ENCODE measurements at places on chromosomes 7 and 10.

- no peak for DNase-seq
Observed at GRCh38 chr7:157152391-157152937, 13.7 kb downstream of the UBE3C start.

DNA sequence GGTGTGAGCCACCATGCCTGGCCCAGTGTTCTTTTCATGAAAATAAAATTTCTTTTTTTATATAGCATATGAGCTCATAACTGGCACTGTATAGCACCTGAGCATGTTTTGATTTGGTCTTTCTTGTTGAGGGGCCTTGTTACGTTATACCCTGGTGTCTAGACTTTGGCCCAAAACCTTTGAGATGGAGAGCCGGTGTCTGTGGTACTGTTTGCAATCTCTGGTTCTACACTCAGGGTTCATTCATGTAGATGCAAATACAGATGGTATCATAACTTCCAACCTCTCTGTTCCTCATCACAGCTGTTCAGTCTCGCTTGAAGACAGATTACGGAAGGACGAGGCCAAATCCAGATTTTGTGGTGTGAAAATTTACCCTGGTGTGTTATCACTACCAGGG lies at the start of gene TAS2R5:
TSS of gene TAS2R5 (plus strand) at position 301 of the 400 bp plus-strand sequence. CDS start 145 bp downstream, outside the sequence.
- no peak for DNase-seq

DNA sequence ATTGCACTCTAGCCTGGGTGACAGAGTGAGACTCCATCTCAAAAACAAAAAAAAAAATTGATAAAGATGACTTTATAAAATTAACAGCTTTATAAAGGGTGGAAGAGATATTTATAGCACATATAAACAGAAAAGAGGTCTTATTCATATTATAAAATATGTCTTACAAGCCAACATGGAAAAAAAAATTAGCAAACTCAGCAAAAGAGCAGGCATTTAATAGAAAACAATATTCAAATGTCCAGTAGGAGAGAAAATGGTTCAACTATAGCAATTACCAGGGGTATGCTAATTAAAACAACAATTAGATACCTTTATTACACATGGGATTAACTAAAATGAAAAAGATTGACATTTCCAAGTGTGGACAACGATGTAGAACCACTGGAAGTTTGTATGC lies 929.1 kb downstream of the REEP3 start:
- DNase-seq = no peak

GRCh38 chr10:27743877-27744801 lies 1.5 kb downstream of the MKX start:
- no peak for DNase-seq

GRCh38 chr7:51090411-51090810 lies 226.2 kb downstream of the COBL start:
- DNase-seq = no peak

DNA sequence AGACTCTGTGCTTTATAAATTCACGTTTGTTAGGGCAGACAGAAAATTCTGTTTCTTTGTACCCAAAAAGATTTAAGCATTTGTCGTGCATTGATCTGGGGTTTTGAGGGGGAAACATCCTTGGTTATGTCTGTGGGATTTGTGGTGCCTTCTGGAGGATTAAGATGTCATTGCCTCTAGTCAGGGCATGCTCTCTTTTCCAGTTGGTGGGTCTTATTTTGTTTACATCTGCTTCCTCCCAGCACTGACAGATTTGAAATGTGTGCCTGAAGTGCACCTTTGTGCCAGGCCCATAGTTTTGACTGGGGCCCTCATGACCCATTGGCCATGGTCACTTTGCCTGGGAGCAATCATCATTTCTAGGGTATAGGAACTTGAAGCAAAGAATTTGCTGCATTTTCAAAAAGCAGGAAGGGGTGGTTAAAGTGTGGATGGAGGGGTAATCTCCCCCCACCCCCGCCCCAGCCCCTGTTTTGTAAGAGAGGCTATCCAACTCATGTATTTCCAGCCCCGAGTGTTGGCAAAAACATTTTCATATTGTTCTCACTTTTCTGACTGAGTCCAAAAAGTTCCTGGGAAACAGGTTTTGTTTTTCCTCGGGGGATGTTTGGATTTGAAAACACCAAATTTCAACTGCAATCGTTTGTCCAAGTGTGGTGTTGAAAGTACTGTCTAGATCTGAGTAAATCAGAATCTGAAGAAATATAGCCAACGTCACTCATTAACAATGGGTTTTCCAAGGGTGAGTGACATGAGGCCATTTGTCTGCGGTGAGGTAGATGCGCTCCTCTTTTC lies 388.2 kb upstream of the GALNT17 start:
- no peak for DNase-seq

- DNase-seq = no peak
Observed at GRCh38 chr10:28971764-28972163, 294.4 kb downstream of the BAMBI start.

DNA sequence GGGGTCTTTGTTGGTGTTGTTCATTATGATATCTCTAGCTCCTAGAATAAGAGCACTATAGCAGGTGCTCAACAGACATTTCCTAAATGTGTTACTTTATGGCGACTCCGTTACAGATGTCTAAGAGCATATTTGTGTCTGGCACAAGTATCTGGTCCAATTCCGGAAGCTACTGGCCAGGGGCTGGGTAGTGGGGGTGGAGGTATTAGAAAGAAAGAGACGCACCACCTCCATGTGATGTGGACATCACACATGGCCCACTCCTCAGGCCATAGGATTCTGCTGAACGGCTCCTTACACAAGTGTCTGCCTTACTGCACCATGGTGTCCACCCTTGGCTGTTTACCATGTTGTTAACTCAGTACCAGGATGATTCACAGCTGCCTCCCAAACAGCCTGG lies 296.8 kb upstream of the MKI67 start:
- DNase-seq = no peak

DNA sequence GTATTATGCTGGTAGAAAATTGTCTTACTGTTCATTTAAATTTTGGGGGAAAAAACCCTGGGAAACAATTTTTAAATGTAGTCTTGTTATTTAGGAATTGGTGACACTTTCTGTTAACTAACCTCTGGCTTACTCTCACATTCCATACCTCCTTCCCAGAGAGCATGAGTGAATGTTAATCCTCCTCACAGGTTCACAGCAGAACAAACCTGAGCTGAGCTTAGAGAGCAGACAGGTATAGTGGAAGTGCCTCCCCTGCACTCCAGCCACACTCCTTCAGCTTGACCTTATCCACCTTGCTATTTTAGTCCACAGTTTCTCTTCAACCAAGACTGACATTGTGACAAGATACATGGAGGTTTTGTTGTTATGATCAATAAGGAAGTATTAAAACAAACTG lies 235.9 kb downstream of the FOXP2 start:
- no peak for DNase-seq

- DNase-seq = no peak
Observed at GRCh38 chr7:50397320-50397970, 52.7 kb downstream of the FIGNL1 start.

GRCh38 chr10:97401455-97401919 lies 347 bp upstream of the RRP12 start:
- no peak for DNase-seq

- no peak for DNase-seq
Observed at GRCh38 chr10:43970018-43970698, 321.5 kb upstream of the ZNF32 start.

GRCh38 chr7:732094-732541 lies 5.0 kb upstream of the PRKAR1B start:
- DNase-seq = no peak

GRCh38 chr7:21966271-21966670 lies 20.6 kb upstream of the CDCA7L start:
- DNase-seq = no peak

- no peak for DNase-seq
Observed at GRCh38 chr10:661597-662222, 27.8 kb downstream of the DIP2C start.

DNA sequence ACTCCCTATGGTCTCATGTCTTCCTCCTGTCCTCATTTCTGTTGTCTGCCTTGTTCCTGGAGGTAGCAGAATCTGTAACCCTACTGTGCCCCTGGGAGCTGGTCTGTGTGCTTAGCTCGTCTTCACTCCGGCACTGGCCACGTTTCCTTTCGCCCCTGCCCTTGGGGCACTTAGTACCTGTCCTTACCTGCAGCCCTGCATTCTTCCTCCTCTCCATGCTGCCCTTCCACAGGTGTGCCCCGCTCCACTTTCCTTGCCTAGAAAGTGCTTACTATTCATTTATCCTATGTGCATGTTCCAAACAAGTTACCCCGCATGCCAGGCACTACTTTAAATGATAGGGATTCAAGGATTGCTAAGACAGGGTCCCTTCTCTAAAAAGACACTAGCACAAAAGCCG lies 199.9 kb upstream of the ZMIZ1 start:
- DNase-seq = no peak

DNA sequence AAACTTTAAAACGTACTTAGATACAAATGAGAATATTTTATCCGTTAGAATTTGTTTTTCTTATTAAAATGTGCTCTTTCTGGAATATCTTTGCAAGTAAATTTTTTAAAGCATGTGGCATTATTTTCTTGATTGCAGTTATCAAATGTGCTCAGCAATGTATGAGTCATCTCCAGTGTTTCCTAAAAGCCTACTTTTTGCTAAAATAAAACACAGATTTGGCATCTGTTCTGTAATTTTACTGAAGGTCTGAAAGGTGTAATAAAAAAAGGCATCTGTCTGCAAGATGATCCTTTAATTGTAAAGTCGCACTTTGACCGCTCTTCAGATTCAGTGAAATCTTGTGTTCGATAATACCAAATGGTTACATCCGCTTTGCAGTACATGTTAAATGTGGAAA lies 3.4 kb downstream of the GNAT3 start:
- no peak for DNase-seq

DNA sequence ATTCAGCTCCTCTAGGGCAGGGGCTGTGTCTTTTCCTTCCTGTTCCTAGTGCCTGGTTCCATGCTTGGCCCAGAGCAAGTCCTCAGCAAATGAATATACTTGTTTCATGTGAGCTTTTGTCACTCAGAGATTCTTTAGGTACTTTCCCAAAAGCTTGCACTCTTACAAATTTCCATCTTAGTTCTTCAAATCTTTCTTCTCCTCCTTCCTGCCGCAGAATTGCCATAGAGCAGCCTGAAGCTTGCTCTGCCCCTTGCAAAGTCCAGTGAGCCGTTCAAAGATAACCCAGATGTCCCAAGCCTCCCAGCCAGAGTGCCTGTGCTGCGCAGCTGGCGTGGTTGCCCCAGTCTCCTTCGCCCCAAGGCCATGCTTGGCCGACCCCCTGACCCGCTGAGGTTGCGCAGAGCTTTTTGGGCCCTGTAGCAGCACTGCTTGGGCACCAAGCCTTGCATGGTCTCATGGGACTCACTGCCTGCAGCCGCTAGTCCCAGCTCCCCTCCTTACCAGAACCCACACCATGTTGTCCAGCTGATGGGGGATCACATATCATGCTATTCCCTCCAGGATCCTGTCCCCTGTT lies 20.7 kb downstream of the CHST3 start:
- no peak for DNase-seq

DNA sequence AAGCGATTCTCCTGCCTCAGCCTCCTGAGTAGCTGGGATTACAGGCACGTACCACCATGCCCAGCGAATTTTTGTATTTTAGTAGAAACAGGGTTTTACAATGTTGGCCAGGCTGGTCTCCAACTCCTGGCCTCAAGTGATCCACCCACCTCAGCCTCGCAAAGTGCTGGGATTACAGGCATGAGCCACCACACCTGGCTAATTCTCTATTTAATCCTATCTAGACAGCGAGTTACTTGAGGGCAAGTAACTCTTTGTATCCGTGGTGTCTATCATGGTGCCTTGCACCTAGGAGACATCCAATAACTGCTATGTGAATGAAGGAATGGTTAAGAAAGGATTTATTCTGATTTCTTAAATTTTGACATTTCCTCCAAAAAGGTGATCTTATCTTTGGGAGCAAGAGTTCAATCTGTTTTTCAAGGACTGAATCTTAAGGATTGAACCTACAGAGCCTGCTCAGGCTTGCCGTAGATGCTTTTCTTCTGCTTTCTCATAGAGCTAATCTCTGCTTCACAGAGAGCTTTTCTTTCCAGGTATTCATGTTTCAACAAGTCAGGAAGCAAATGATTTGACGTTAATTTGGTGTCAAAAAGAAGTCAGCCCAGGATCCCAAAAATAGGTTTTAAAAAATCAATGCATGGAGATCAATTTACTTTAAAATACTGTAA lies 101.6 kb downstream of the CUL2 start:
- DNase-seq = no peak

DNA sequence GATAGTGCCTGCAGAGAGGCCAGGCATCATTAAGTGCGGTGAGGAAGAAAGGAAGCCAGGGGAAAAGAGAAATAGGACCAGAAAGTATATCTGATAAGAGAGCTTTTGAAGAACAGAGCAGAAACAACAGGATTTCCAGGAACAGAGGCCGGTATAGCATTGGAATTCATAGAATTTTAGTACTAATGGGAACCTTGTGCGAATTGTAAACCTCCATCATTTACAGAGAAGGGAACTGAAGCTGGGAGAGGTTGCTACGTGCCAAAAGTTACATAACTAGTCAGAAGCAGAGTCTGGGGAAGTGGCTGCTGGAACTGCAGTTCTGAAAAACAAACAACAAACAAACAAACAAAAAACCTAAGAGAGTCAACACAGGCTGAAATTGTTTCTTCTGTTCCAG lies 5.4 kb upstream of the ZMYND11 start:
- DNase-seq = no peak

DNA sequence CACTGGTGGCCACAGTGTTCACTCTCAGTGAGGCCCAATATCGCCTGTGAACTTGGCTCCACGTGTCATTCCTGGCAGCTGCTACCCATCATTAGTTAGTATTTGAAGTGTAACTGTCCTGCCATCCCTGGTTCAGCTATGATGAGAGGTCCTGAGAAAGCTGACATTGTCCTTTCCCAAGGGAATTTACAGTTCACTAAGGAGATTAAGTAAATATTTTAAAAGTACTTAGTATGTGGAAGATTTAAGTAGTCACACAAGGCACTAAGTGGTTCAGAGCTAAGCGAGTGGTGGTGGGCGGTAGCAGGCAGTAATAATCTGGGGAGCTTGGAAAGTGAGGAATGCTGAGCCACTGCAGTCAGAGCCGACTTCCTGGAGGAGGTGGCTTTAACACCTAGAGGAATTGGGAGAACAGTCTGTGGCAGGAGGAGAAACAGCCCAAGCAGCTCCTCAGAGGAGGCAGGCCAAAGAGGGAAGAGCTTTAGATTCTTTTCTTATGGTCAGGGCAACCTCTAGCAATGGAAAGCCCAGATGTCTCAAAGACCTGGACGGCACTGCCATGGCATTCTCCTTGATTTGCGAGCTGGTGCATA lies 519.7 kb downstream of the LRMDA start:
- DNase-seq = no peak

DNA sequence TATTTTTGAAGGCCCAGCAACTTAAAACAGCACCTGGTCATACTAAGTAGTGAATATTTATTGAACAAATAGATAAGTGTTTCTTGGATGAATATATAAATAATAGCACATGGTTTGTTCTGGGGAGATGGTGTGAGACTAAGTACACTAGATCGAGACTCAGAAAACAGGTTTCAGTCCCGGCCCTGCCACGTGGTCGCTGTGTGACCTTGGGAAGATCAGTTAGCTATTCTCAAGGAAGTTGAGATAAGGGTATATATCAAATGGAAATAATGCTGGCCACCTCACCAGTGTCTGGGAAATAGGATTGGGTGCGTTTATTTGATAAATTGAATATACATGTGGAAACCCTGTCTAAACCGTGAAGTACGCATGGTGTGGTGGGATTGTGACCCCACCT lies 354.6 kb downstream of the SDK1 start:
- no peak for DNase-seq
